Stimulated activated CD4-positive, alpha-beta T cell treated with anti-CD3 and anti-CD28 coated beads, TNF-alpha, amount 100 ng/mL, for 24 hours (primary cell): ENCODE measurements at places on chromosomes 12 and 14.
A peak's percentile ranks its signal among the peaks of the same experiment; 100 is the strongest.

- DNase-seq, result no peak
Observed at GRCh38 chr14:65260786-65261185, 151.7 kb upstream of the FUT8 start.

GRCh38 chr14:64736271-64737169, 32.3 kb downstream of the PLEKHG3 start:
- DNase-seq, result no peak

DNA sequence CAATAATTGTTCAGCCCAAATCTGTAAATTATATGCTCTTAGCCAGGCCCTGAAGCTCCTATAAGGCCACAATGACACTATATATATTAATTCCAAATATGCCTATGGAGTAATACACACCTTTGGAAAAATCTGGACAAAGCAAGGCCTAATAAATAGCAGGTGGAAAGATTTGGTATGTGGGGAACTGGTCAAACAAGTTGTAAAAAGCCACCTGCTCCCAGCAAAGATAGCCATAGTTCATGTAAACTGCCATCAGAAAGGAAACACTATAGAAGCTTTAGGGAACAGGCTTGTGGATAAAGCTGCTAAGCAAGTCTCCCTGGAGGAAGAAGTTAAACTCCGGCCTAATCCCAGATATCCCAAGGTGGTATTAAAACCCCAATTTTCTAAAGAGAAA, 29.7 kb downstream of the PRMT8 start:
- DNase-seq, result no peak

DNA sequence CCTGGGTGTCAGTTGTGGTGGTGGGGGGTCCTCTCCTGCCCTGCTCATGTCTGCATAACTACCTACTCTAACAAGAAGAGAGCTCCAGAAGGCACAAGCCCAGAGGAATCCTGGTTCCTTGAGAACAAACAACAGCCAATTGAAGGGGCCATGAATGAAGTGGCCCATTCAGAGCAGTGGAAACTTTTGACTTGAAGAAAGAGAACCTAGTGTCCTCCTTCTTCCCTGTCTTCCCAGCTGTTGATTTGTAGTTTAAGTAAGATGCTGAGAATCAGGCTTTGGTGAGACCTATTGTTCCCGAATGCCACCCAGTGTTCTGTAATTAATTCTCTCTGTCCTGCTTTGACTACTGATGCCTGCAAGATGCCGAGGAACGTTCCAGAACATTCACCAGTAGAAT, 79.2 kb downstream of the C14orf132 start:
- DNase-seq, result no peak

DNA sequence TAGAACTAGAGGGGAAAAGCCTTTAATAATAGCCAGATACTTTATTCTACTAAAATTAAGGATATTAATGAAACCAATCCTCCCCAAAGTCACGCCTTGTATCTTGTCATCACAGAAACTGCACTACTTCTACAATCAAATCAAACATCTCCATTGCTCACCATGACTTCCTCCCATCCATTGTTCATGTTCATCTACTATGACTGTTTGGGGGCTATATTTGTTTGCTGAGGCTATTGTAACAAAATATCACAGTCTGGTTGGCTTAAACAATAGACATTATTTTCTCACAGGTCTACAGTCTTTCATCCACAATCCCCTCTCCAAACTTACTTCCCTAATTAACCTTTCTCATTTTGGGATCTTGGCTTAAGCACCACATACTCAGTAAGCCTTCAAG, 193.6 kb upstream of the FSCB start:
- DNase-seq, result no peak

- DNase-seq, result no peak
Observed at GRCh38 chr14:105450123-105450505, 24.5 kb upstream of the CRIP2 start.

GRCh38 chr12:43737646-43738045, 20.9 kb downstream of the PUS7L start:
- DNase-seq, result no peak

DNA sequence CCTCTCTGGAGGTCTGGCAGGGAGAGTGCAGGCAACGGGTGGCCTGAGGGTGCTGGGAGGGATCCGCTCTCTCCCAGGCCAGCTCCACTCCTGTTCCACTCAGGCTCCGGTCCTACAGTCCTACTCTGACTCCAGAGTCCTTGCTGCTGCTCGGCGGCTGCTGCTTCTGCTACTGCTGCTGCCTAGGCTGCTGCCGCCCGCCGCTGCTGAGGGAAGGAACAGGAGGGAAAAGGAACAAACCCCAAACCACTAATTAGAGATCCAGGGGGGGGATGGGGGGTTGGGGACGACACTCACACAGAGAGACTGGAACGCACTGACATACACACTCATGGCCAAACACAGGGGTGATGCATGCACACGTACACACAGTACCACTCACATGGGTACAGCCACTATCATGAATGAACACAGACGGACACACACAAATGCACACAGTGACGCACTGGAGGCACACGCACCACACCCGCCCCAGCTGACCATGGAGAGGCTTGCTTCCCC, at the start of gene SP7:
SP7 (minus strand) TSS at position 174 of the 501 bp plus-strand sequence. CDS start 708 bp downstream, outside the sequence.
- DNase-seq, result no peak

DNA sequence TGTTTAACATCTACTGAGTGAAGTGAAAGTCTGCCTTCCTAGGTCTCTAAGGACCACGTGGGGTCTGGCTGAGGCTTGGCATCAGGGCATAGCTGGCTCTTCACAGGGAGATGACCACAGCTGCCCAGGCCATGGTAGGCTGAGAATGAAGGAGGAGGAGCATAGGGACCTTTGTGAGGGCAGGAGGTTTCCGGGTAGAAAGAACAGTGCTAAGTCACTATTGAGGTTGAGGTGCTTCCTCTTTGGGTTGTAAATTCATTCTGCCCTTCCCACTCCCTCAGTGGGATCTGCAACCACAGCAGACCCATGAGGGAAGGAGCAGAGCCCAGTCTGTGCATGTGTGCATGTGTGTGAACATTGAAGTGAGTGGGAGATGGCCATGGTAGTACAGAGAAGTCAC, 909.6 kb downstream of the VRK1 start:
- no peak for DNase-seq

- no peak for DNase-seq
Observed at GRCh38 chr14:69842686-69843420, 36.4 kb upstream of the SMOC1 start.

DNA sequence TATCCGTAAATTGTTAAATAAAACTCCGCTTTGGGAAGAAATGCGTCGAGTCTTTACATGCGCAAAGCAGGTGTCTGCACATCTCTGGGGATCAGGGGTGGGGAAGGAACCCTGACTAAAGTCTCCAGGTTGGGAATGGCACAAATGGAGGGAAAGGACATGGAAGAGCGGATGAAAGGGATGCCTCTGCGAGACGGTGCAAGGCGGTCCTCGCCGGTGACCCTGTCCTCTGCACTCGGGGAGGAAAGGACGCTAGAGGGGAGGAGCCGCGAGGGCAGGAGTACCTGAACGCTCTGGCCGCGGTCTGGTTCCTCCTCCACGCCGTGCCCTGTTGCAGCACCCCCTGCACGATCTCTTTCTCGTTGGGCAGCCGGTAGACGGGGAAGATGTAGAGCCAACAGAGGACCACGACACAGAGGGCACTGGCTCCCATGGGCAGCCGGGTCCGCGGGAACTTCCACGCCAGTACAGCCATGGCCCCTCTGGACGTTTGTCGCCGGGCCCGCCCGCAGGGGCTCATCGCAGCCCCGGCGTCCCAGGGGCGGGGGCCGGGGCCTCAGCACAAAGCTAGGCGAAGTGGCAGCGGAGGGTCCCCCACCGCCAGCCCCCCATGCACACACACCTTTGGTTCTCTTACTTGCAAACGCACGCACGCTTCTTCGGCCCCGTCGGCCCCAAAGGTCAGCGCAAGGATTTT, 646 bp downstream of the ST8SIA1 start:
- DNase-seq, result no peak

GRCh38 chr12:117836999-117837736, 131.6 kb downstream of the KSR2 start:
- peak; percentile 60 for DNase-seq

- peak; percentile 8 for DNase-seq
Observed at GRCh38 chr12:44000309-44000952, 164.6 kb downstream of the TMEM117 start.
